ENCODE measurements at places on chromosomes 12 and 14. TPM values are rescaled to one million over a fixed set of nuclear protein-coding genes. Genes with fewer than 3 reads are reported as not detected.

GRCh38 chr12:58916921-58917511 lies 3.3 kb downstream of the LRIG3 start:
- no peak for DNase-seq

DNA sequence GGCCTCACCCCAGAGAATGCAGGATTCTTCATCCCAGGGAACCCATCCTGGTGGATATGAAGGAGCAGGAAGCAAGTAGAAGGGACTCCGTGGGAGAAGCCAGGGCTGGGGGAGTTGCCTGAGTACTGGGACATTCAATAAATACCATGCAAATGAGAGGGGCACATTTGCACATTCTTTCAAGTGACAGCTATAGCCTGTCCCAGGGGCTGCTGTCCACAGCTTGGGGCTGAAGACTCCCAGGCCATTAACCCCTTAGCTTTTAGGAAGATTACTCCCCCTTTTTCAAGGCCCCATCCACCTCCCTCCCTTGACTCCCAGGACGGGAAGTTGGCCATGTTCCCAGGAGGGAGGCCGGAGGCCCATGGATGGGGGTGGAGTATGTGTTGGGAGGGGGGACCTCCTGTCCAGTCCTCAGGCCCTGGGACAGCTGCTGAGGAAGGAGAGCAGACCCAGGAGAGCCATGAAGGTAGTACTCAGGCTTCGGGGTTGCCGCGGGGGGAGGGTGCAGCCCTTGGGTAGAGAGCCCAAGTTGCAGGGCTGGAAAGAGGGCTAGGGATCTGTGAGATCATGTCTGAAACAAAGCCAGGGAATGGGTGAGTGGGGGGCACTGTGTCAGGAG lies 974 bp upstream of the TNS2 start:
- DNase-seq = no peak

GRCh38 chr12:47337581-47337980 lies 257.8 kb upstream of the AMIGO2 start:
- no peak for DNase-seq

GRCh38 chr14:22492622-22493542 lies 96.1 kb downstream of the DAD1 start:
- no peak for DNase-seq

- DNase-seq = no peak
Measured at GRCh38 chr12:50488801-50489200, 16.0 kb upstream of the DIP2B start.

GRCh38 chr14:56170028-56170427 lies 51.8 kb downstream of the PELI2 start:
- DNase-seq = no peak

DNA sequence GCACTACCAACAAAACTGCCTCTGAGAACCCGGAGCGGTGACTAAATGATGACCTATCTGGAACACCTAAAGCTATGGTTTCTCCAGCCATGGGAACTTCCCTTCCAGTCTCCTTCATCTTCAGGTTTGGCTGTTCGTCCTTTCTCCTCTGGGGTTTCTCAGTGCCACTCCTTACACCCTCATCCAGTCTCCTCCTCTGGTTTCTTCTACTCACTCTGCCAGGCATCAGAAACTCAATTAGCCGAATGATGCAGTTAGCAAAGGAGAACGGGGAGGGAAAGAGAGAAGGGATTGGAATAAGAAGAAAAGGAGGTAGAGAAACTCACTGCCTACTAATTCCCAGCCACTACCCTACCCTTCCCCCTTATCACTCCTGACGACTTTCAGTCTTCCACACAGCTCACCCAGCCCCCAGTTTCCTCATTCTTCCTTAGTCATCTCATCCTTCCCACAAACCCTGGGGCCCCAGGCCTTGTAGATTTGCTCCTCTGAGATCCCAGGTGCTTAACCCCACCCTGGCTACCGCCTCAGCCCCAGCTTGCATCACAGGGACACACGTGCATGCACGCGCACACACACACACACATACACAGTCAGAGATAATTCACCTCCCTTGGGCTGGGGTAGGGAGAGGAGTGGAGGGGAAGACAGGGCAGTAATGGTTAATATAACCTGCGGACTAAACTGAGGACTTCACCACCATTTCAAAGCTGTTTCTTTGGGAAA lies 13.0 kb downstream of the FGD6 start:
- peak; percentile 71 for DNase-seq

- no peak for DNase-seq
Measured at GRCh38 chr12:113413488-113413939, 8.7 kb upstream of the SDSL start.

GRCh38 chr12:130955238-130955816 lies 1.6 kb downstream of the ADGRD1 start:
- no peak for DNase-seq

DNA sequence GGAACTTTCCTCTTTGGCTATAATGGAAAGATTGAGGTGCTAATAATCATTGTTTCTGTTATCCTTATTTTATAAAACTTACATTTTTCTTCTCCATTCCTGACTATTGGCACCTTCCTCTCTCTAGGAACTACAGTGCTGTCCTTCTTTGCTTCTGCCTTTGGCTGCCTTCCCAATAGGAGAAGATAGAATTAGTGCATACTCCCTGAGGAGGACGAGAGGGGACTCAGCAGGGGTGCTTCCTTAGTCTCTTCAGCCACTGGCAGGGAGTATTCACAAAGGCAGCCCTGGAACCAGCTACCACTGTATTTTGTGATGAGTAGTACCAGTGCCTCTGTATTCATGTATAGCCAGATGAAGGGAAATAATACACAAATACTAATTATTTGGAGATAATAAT lies 208.5 kb downstream of the FOXG1 start:
- DNase-seq = no peak

DNA sequence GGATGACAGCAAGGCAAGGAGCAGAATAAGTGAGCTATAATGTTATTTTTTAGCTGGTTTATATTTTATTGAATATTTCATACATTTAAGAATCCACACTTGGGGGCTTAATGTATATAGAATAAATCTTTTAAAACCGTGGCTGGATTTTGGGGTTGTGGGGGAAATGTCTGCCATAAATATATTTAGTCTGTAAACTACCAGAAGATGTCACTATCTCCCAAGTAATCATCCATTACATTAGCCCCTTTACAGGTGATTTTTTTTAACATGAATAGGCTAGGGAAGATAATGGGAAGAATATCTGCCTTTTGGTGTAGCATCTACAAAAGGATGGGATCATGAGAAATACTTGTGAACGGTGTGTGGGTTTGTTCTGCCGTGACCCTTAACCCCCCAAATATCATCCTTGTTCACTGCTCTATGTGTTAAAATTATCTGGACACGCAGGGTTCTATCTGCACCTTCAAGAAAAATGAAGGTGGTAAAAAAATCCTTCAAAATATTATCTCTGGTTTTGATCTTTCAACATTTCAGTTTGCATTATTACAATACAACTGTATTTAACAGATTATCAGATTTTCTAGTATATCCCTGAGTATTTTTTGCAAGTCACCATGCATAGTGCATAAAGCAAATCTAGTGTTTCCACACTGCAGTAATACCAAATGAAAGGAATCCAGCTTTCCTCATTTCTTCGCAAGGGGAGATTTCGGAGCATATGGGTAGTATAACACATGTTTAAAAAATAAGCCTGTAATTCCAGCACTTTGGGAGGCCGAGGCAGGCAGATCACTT lies 8.0 kb upstream of the SLC17A8 start:
- DNase-seq = no peak

DNA sequence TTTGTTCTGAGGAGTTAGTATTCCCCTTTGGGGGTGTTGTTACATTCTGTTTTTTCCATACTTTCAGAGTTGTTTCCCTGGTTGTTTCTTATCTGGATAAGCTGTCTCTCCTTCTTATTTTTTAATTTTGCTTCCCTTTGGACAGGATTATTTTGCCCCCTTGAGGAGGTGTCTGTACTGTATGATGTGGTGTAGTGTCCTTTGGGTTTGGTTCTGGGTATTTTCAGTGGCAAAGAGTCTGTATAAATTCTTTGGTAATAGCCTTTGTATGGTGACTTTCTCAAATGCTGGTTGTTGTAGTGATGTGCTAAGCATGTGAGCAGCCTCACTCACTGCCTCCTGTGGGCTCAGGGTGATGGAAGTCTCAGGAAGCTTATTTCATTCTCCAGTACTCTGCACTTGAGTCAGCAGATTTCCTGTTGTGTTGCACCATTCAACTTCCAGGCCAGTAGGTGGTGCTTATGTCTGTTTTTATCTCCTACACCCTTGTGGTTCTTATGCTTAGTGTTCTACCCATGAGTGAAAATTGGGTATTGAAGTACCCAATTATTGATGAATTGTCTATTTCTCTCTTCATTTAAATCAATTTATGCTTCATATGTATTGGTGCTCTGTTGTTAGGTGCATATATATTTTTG lies 103.3 kb upstream of the PMCH start:
- peak; percentile 11 for DNase-seq

DNA sequence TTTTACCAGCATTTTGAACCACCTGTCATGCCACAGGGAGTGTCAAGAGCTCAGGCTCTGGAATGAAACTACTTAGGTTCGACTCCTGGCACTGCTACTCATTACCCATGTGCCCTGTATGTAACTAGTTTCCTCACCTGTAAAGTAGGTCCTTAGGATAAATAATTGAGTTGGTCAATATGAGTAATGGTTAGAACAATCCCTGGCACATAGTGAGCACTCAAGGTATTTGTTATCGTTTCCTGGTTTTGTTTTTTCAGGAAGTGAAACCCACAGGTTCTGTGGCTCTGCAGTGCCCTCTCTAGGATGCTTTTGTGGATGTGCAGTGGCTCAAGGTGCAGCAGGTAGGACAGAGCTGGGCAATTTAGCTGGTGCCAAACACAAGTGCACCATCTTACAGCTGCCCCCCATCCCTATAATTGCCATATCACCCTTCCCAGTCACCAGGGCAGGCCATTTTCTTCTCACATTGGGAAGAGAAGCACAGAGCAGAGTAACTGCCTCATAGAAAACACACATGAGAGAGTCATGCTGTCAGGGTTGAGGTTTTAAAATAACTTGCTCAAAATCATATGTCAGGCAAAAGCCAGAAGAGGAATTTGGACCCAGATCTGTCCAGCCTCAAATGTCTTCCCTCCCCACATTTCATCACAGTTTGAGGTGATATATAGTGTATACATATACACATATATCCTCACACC lies 297.5 kb downstream of the RPAP3 start:
- no peak for DNase-seq

GRCh38 chr12:101050631-101051030 lies 159.4 kb downstream of the SLC5A8 start:
- no peak for DNase-seq

DNA sequence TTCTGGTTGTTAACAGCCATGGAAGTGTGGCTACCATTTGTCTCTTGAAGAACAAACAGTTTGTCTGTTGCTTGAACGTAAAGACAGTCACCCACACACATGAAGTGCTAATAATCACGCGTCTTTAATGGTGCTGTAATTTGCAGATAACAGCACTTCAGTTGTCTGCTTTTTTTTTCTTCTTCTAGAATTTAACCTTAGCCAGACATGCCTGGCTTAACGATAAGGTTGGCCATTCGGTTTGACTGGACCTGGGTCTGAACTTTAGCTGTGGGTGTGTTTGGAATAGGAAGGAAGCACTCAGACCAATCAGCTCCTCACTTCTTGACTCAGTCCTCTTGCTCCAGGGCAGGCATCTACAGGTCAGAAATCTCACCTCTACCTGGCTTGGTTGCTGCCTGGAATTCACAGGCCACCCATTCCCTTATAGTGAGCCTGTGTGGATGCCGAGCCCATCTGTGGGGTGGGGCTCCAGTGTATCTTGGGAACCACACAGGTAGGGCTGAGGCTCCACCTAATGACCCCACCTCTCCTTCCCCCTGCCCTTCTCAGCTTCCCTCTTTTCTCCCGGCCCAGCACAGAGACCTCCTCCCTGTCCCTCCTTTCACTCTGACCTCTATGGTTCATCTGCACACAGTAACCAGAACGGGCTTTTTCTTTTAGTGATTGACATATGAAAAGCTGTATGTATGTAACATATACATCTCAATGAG lies 246.4 kb upstream of the PWP1 start:
- DNase-seq = no peak

DNA sequence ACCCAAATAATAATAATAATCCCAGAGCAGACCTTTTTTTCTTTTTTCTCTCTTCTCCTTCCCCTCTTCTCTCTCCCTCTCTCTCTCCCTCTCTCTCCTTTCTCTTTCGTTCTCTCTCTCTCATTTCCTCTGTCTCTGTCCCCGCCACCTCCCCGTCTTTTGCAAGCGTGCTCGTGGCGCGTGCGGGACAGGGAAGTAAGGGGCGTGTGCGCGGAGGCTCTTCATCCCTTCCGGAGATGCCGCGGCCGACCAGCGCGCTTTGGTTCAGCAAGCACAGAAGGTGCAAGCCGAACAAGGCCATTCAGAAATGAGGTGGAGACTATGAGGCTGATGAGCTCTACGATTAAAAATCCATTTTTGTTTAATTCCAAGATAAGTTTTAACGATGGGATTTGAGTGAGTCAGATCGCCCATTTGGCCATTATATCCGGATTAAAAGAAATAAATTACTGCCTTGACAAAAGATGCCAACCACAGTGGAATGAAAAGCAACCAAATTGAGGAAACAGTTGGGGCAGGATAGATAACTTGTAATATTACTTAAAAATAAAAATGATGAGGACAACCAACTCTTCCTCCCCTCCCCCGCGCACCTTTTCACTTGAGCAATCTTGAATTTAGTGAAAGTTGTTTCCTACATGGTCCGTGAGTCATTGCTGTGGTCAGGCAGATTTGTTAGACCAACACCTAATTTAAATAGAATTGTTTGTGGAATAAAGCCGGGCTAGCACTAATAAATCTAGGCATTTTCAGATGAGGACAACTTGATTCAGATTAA lies 1.2 kb upstream of the AMIGO2 start:
- DNase-seq = no peak

- DNase-seq = no peak
Measured at GRCh38 chr14:75579338-75579864, 981 bp downstream of the FLVCR2 start.

GRCh38 chr14:100841761-100842403 lies 16.0 kb downstream of the MEG3 start:
- DNase-seq = no peak

DNA sequence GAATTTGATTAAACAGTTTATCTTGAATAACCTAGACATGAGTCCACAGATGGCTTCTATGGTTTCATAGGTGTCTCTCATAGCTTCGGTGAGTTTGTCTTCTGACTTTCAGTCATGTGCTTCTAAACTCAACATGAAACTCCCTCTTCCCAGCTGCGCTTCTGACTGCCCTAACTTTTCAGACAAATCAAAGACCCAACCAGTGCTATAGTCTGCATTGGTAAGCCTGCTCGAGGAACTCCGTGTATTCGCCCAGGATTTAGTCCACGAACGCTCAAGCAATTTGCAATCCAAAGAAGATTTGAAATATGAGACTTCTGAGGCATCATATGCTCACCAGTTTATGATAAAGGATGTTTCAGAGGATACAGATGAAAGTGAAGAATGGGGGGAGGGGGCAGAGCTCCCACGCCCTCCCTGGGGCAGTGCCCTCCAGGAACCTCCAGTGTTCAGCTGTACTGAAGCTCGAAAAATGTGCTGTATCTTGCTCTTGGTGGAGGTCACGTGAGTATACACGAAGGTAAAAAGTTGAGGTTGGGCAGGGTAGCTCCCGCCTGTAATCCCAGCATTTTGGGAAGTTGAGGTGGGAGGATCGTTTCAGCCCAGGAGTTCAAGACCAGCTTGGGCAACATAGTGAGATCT lies 5.2 kb upstream of the RILPL2 start:
- DNase-seq = no peak

Gene MFAP5
- total RNA-seq = 0.25 TPM

Gene BATF
- total RNA-seq = 1.4 TPM

Gene POTEM
- not detected for total RNA-seq

Gene CCDC175
- not detected for total RNA-seq

Gene NRIP2
- total RNA-seq = not detected

Gene CDKN3
- 76.4 TPM for total RNA-seq

Gene DHRS4L2
- total RNA-seq = 15.8 TPM

Gene SLC41A2
- total RNA-seq = 14.3 TPM

Gene SLC38A4
- under 0.01 TPM for total RNA-seq

Gene TECPR2
- 13.4 TPM for total RNA-seq

Gene PLA2G1B
- total RNA-seq = not detected

Gene PYM1
- total RNA-seq = 25.1 TPM

Gene MIP
- 0.07 TPM for total RNA-seq
